ENCODE measurements at places on chromosomes 13 and 19.

DNA sequence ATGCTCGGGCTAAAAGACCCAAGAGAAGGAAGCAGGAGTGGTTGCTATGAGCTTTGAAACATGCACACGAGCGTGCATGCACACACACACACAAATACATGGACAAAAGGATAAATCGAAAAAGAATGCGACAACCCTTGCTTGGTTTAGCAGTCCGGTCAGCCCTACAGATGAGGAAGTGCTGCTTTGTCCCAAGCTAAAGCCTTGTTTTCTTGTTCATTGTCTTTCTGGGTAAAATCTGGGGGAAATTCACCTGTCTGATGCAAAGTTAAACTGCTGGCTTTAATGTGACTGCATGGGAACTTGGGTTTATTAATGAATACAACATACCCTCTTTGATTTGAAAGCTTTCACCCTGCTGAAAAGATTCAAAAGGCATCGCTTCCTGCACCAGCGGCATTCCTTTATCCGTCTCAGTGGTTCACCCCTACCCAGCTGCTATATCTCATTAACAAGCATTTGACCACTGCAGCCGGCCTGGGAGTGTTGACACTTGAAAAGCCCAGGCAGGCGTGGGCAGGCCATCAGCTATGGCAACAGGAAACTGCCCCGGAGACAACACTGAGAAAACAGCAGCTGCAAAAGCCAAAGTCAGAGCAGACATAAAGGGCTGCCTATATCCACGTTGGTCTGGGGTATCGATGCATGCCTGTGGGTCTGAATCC, 301.7 kb downstream of the NDFIP2 start:
- DNase-seq = no peak

DNA sequence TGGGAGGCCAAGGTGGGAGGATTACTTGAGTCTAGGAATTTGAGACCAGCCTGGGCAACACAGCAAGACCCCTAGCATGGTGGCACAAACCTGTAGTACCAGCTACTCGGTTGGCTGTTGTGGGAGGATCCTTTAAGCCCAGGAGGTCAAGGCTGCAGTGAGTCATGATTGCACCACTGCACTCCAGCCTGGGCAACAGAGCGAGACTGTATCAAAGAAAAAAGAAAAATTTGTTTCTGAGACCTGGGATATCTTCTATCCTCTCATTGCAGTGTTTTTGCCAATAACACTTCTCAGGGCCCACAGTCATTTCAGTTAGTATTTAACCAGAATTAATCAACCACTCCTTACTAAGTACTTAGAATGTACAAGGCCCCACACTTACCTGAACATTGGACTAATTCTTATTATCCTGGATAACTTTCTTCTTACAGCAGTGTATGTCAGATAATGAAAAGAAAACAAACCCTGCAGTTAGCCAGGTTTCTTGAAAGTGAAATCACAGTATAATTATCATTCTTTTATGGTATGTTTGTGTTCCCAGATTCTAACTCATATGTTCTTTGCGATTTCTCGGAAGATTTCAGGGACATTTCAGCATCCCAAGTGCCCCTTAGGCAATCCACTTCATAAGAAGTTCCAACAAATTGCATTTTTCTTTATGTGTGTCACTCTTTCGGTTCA, 75.6 kb upstream of the KLF5 start:
- no peak for DNase-seq

- peak; percentile 52 for DNase-seq
These were observed 9.3 kb downstream of the IRF2BP1 start for GRCh38 chr19:45876411-45877197.

GRCh38 chr13:77952737-77953136, 34.1 kb upstream of the EDNRB start:
- no peak for DNase-seq

GRCh38 chr19:10766671-10767201, 48.9 kb downstream of the DNM2 start:
- DNase-seq = no peak

Data from hematopoietic multipotent progenitor cell (in vitro differentiated cells).